ENCODE measurements at places on chromosomes 4 and X. TPM values are rescaled to one million over a fixed set of nuclear protein-coding genes. Genes with fewer than 3 reads are reported as not detected.

Gene CENPVL1
- total RNA-seq, result not detected

Gene SYAP1
- 17.4 TPM for total RNA-seq

- no peak for DNase-seq
Observed at GRCh38 chrX:121356139-121356849, 308.9 kb downstream of the GLUD2 start.

- DNase-seq, result peak; percentile 16
Observed at GRCh38 chr4:156946516-156947424, 24.8 kb downstream of the PDGFC start.

DNA sequence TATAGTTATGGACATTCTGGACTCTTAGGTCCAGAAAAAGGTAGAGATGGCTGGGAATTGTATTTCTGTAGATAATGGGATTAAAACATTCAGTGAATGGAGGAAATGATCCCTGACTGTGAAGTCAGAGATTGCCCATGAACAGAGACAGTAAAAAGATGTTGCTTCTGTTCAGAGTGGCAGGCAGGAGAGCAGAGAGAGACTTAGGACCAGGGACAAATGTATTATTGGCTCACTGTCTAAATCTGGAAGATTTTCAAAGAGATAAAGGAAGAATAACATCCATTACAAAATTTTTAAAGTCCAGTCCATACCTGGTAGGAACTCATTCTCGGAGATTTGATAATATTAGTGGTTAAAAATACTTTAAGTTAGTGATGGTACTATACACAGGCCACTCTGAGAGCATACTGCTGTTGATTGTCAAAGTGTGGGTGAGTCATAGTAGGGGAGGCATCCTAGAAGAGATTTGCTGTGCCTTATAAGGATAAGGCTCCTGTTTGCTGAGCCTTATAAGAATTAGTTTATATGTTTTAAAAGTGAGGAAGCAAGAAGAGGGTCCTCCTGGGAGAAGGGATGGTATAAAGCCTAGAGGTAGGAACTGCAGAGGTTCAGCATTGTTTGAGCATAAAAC lies 53.0 kb downstream of the JADE3 start:
- DNase-seq, result no peak
